ENCODE measurements at places on chromosomes 13 and 19.
A peak's percentile ranks its signal among the peaks of the same experiment; 100 is the strongest.

DNA sequence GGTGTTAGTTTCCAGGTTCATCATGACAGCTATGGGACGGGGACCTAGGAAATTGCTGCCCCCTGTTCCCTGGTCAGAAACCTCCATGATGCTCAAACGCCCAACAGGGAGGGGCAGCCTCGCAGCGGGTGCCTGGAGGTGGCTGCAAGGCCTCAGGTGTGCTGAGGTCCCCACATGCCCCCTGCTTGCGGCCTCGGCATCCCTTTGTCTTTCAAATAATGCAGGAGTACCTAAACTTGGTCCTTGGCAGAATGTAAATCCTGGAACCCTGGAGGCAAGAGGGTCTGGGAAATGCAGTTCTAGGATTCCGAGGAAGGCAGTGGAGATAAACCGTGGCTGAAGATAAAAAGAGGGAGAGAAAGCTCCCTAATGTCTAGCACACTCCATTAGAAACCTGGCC is 52.4 kb downstream of the SKA3 start:
- DNase-seq: no peak

GRCh38 chr19:12331211-12331941 is 2.1 kb downstream of the ZNF563 start:
- DNase-seq: no peak

GRCh38 chr19:34120846-34121639 is 51.3 kb upstream of the LSM14A start:
- no peak for DNase-seq

GRCh38 chr13:98216135-98216565 is 39.1 kb upstream of the RNF113B start:
- no peak for DNase-seq

DNA sequence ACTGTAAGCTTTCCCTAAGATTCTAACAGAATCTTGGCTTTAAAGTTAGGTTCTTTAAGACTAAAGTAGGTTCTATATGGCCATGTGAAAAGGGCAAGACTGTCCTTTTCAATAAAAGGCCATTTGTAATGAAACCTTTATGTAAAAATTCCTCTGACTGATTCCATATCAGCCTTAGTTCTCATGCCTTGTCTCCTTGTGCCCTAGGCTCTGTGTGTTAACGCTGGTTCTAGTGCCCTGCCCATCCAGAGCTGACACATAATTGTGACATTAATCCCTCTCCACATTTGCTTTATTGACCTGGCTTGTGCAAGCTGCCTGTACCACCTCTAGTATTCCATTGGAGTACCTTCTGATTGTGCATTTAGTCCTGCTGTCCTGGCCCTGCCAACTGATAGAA is 28.2 kb downstream of the CYSLTR2 start:
- DNase-seq: no peak

DNA sequence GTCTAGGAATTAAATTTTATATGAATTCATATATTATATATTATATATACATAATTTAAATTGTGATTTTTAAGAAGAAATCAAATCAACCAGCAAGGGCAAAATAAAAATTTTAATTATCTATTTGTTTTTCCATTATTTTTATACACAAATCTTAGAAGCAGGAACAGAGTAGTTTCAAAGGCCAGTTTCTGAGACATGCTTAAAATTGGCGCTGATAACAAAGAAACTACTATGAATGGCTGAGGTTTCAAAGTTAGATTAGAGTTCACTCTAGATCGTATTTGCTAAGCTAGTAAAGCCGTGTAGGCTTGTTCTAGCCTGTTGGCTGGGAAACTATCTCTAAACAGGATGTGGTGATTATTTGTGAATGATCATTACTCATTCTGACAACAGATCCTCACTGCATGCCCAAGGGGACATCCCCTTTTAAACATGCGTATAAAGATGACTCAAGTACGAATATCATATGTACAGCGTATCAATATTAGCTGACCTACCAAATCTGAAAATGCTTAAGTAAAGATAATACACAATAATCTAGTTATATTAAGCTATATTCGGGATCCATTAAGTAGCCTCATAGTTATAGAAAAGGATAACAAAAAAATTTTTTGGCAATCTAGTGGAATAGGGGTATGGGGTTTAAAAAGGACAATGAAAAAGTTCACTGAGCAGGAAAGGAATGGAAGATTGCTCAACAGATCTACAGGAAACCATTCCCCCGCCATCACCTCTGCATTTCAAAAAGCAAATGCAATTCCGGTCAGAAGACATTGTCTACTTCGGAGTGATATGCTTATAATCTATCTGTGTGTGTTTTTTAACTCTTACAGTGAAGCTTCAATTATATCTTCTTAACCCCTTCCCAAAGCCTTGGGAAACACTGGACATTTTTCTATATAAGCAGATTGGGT is 150.1 kb downstream of the SHISA2 start:
- no peak for DNase-seq

GRCh38 chr19:58305932-58306323 is 751 bp downstream of the ERVK3-1 start:
- DNase-seq: no peak

- DNase-seq: no peak
Observed at GRCh38 chr13:94139393-94139995, 340.0 kb downstream of the DCT start.

DNA sequence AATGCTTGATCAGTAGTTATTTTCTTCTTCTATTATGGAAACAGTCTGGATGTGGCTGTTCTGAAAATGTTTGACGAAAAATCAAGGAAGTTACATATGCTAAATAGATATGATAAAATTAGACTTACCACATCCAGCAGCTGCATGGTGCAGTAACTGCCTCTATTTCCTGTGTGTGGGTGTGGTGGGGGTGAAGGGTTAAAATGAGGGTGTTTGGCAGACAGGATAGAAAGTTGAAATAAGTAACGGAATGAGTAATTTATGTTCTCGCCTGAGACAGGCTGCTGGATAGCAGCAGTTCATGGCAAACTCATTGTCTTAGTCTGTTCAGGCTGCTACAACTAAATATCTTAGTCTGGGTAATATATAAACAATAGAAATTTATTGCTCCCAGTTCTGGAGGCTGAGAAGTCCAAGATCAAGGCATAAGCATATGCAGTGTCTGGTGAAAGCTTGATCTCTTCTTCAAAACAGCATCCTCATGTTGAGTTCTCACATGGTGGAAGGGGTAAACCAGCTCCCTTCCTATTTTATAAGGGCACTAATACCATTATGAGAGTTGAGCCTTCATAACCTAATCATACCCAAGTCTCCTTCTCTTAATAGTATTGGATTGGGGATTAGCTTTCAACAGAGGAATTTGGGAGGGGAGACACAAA is 1248.9 kb downstream of the SLITRK5 start:
- DNase-seq: no peak

DNA sequence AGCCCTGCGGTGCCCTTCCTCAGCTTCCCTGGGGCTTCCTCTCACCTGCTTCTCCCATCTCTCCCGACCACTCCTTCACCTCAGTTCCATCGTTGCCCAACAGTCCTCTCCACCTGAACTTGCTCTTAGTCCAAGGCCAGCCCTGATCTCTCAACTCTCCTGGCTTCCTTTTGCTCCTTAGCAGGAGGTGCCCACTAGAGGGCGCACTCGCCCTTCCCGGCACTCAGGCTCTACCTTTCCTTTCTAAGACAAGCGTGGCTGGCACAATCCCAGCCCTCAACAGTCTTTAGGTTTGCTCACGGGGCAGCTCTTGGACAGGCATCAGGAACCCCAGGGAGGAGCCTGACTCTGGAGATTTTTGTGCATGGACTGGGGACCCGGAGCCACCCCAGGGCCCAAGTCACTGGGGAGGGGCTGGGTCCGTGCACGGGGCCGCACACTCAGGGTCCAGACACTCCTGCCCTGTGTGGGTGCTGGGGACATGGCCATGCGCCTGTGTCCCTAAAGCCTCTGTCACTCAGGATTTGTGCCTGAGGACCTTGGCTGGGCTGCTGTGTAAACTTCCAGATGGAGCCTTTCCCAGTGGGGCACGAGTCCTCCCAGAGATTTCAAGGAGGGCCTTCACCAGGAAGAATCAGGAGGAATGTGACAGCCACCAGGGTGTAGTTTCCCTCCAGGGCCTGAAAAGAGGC is 12.1 kb upstream of the CEACAM8 start:
- DNase-seq: peak; percentile 29

DNA sequence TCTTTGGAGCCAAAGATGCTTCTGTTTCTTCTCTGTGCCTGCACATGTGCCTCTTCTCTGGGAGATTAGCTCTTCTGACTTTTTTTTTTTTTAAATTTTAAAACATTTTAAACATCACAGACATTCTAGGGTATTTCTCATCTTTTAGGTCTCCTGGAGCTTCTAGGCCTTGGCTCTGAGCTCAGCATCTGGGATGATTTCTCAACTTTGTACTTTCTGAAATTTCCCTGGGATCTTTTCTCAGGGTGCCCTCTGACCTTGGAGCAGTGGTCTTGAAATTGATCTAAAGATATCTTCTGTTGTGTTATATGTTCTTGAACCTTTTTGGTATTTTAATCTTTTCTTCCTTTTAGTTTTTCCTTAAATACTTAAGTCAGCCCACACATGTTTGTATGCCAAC is 6.2 kb downstream of the WASF3 start:
- no peak for DNase-seq

DNA sequence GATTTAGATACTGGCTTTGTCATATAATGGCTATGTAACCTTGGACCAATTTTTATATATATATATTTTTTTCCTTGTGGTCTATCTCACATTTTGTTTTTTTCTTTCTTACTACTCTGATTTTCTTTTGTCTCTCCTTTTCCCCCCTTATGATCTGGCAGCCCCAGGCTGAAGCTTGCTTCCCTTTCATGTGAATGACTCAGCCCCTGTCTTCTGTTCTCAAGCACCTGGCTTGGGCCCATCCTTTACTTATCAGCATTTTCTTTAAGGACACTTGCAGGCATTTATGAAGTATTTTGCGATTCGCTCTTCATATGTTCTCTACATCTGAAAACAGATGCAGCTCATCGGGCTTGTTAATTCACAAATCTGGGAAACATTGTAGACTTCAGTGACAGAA is 163.6 kb downstream of the SPRY2 start:
- DNase-seq: no peak

DNA sequence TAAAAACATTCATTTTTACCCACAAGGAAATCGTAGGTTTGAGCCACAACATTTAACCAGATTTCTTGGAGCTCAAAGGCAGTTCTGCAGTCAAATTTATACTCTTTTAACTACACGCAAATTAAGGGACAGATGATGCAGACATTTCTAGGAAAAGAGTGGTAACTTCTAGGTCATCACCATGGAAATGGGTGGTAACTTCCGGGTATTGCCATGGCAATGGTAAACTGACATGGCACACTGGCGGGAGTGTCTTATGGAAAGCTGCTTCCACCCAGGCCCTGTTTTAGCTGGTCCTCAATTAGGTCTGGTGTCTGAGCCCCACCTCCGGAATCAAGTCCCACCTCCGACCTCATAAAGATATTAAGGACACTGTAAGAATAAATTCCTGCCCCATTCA is 10.4 kb upstream of the LYPD5 start:
- DNase-seq: no peak

DNA sequence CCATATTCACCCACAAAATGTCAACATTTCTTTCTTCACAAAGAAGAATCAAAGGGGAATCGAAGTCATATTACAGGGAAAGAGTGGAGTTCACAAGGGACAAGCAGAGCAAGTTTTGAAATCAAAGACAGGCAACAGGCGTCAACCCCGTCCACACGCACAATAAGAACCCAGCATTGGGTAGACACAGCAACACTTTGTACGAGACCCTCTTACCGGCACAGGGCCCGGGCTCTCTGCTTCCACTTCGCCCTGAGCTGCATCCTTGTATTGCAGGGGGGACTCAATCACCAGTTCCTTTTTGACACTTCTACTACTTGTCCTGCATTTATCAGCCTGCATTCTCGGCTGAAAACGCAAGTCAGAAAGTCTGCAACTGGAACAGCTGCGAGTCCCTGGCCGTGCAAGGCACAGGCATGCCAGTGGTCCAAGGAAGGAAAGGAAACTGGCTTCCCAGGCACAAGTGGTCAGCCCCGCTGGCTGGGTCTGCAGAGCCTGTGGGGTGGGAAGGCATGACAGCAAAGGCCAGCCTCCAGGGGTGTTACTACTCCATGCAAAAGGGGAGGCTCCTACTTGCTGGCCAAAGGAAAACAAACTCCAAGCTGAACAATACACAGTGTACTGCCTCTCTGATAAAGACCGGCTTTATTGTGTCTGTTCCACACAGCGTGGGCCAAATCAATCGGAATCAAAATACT is at the start of gene DOCK9:
TSS of gene DOCK9 (minus strand) at position 497 of the 698 bp plus-strand sequence. CDS start at position 342, 155 bp downstream.
- DNase-seq: peak; percentile 96

- DNase-seq: no peak
Observed at GRCh38 chr13:113616991-113617749, 32.6 kb downstream of the TFDP1 start.

- no peak for DNase-seq
Observed at GRCh38 chr13:45320876-45321629, 19.9 kb downstream of the TPT1 start.

GRCh38 chr13:46553521-46553885 is 533 bp downstream of the LRCH1 start:
- DNase-seq: no peak

DNA sequence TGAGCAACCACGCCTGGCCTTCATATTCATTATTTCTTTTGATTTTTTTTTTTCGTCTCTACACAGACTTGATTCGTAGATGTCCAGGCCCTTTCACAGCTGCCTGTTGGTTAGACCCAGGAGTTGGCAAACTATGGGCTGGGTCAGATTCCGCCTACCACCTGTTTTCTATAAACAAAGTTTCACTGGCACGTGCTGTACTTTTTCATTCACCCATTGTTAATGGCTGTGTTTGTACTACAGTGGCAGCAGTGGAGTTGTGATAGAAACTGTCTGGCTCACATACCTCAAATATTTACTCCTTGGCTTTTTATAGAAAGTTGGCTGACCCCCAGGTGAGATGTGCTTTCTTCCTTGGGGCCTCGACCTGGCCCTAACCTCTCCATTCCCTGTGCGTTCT is 72.9 kb upstream of the TEX29 start:
- no peak for DNase-seq

DNA sequence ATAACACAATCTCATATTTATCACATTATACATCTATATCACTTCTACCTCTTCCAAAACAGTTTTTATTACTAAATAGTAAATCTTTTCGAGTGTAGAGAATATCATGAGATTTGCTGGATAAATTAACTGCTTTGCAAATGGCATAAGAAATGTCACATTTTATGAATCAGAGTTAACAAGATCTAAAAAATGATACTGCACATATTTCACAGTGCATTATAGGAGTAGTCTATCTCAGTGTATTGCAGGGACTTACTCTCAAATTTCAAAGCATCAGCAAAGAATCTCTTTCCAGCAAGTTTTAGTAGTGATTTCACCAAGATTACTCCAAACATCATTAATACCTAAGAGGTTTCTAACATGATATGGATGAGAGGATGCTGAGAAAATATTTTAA is 687.1 kb upstream of the SLITRK1 start:
- no peak for DNase-seq

- DNase-seq: no peak
Observed at GRCh38 chr13:37484056-37484455, 114.5 kb downstream of the POSTN start.

- DNase-seq: peak; percentile 67
Observed at GRCh38 chr13:75219479-75220237, 262.3 kb downstream of the TBC1D4 start.

DNA sequence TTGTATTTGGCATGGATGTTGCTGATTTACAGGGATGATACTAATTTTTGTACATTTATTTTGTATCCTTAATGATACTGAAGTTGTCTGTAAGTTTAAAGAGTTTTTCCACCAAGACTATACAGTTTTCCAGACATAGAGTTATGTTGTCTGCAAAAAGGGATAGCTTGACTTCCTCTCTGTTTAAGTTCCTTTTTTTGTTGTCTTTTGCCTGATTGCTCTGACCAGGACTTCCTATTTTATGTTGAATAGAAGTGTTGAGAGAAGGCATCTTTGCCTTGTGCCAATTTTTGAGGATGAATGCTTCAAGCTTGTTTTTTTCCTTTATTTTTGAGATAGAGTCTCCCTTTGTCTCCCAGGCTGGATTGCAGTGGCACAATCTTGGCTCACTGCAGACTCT is 36.8 kb upstream of the ZNF681 start:
- no peak for DNase-seq
